ENCODE measurements at places on chromosomes 6 and 20.

DNA sequence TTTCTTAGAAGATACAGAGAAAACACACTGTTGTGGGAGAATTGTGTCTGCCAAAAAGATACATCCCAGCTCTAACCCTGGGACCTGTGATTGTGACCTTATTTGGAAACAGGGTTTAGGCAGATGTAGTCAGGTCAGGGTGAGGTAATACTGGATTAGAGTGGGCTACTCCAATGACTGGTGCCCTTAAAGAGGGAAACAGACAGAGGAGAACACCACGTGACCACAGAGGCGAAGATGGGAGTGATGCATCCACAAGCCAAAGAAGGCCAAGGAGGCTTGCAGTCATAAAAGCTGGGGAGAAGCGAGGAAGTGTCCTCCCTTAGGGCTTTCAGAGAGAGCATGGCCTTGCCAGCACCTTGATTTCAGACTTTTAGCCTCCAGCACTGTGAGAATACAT is 35.6 kb downstream of the SLC52A3 start:
- no peak for DNase-seq

GRCh38 chr20:11181966-11182365 is 508.2 kb upstream of the JAG1 start:
- no peak for DNase-seq

DNA sequence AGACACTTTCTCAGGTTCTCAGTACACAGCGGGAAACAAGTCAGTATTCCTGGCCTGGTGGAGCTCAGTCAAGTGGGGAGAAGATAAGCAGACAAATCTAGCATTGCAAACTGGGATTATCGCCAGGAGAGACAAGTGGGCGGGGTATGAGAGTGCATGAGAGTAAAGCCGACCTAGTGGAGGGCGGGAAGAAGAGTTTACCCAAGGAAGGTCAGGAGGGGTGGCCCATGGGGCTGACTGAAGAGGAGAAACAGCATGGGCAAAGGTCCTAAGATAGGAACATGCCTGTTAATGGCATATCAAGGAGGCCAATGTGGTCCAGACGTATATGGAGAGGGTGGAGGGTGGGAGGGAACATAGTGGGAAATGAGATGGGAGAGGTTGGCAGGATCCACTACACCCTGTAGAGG is 12.4 kb upstream of the CSNK2A1 start:
- no peak for DNase-seq

- DNase-seq: no peak
These were observed 829 bp upstream of the NOTCH4 start for GRCh38 chr6:32224696-32225095.

DNA sequence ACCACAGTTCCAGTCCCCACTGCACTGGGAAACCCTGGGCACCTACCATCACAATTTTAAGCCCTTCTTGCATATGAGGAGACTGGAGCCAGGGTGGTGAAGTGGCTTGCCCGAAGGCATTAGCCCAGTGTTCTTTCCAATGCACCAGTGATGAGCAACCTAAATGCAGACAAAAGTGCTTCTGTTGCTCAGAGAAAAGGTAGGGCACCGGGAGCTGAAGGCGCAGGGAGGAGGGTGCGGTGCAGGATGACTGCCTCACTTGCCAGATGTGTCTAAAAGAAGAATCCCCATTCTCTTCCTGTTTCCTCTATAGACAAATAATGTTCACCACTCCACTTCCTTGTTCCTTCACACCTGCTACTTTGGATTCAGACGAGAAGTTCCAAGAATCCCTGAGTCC is 86.5 kb downstream of the QRSL1 start:
- no peak for DNase-seq

DNA sequence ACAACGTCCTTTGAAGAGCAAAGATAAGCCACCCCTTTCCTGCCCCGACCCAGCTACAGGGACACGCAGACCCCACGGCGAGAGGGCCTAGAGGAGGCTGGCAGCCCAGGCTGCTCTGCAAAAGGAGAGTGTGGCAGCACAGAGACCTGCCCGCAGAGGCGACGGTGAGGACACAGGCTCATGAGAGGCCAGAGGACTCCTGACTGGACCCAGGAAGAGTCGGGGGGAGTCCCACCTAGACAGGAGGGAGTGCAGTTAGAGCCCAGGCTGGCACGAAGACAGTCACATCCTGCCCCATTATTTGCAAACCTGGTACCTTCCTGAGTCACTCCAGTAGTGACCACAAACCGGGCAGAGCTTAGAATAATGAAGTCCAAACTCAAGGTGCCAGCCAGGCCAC is 227.7 kb upstream of the CDH4 start:
- DNase-seq: no peak

GRCh38 chr6:38755207-38755606 is 40.1 kb downstream of the DNAH8 start:
- DNase-seq: no peak

- DNase-seq: no peak
These were observed 11.8 kb downstream of the TCF15 start for GRCh38 chr20:598133-598850.

DNA sequence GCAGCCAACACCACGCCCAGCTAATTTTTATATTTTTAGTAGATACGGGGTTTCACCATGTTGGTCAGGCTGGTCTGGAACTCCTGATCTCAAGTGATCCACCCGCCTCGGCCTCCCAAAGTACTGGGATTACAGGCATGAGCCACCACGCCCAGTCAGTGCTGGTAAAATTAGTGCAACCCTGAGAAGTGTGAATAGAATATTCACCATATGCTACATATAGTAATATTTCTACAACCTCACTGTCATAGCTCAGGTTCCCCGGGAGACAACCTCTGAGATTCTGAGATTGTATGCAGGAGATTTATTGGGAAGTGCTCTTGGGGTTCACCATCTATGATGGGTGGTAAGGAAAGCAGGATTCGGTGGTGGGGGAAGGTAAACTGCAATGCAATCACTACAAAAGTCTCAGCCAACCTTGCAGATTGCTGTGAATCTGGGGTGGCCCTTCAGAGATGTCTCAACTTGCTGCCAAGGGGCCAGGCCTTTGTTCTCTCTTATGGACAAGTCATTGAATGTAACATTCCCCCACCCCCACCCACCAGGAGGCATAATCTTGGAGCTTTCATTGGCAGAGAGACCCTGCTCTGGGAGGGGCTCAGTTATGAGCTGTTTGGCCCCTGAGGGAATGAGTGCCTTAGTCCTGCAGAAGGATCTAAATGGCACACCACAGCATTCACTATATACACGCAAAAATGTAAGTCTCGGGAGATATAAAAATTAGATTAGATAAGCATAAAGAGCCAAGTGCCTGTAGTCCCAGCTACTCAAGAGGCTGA is 34.0 kb upstream of the SEC63 start:
- no peak for DNase-seq

GRCh38 chr6:160030103-160030502 is 61.2 kb downstream of the IGF2R start:
- DNase-seq: no peak

- no peak for DNase-seq
These were observed 17.7 kb upstream of the FOXP4 start for GRCh38 chr6:41528409-41528963.

DNA sequence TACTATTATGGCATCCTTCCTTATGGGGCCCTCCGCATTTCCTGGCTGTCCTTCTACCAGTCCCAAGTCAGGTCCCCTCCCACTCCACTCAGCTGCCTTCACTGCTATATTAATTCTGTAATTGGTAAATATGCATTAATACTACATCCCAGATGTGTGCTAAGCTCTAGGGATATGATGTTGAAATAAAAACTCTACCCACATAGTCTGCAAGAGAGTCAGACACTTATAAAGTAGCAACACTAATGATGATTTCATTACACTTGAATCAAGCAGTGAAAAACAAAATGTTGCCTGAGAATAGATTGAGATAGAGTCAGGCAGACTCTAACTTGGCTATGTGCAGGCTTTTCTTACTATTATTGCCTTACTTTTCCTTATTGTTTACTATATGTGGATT is 62.4 kb downstream of the AIG1 start:
- DNase-seq: no peak

DNA sequence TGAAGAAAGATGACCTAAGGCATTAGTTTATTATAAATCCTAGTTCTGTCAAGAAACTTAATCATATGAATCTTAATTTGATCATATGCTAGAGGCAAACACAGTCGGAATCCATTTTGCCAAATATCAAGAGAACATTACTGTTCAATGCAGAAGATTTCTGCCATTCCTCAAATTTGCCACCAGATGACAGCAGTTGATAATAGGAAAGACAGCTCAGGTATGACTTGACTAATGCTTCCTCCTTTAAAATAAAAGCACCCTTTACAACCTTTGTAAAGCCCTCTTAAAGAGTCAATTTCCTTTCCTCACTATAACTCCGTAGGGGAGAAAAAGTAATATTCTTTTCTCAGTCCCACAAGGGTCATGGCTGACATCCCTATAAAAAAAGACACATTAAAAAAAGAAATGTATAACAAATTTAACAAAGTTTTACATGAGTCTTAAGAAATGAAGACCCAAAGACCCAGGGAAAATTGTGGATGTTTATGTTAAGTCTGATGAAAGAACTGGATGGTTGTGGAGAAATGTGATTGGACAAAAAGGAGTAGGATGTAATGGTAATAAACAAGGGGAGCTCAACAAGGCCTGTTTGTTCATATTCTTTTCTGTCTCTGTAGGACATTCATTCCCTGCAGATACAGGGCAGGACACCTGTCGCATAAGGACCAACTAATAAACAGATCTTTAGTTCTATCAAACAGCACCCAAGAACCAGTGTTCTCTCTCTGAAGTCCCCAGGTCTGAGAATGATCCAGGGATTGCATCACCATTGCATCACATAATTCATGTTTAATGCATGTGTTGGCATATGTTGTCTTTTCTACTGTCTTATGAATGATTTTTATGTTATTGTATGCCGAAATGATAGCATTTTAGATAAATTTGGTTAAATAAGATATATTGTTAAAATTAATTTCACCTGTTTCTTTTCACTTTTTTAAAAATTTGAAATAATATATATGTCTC is 23.0 kb upstream of the IL17A start:
- peak; percentile 3 for DNase-seq

DNA sequence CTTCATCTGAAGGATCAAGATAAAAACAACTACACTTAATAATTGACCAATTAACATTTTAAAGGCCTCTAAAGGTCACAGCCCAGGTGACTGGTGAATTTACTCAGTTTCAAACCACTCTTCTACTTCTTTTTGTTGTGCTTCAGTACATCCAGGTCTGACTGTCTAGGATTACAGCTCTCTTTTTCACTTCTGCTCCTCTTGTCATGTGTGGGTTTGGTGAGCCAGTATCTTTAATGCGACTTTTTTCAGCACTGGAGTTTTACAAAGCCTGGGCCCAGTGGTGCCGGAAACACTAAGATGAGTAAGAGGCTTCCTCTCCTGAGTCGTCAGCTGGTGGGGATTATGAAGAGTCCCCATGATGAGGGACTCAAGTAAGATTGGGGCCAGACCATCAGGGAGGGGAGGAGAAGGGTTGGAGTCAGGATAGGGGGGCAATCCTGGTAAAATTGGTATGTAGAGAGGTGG is 27.0 kb downstream of the HECA start:
- DNase-seq: no peak

DNA sequence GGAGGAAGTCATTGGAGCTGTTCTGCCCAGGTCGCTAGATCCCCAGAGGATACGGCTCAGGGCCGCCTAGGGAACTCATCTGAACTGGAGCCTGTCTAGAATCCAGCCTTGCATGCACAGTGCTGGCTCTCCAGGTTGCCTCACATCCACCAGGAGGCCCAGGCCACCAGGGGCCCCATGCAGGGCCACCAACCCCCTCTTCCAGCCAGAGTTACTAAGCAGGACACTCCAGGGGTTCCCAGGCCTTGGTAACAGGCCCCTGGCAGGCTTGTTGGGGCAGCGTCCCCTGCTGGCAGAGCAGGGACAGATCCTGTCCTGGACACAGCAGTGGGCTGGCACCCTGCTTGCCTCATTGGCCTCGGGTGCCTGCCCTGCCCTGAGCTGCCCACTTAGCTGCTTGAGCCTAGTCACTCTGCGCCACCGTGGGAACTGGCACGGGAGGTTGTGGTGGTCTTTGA is 35.3 kb downstream of the EFCAB8 start:
- DNase-seq: no peak

DNA sequence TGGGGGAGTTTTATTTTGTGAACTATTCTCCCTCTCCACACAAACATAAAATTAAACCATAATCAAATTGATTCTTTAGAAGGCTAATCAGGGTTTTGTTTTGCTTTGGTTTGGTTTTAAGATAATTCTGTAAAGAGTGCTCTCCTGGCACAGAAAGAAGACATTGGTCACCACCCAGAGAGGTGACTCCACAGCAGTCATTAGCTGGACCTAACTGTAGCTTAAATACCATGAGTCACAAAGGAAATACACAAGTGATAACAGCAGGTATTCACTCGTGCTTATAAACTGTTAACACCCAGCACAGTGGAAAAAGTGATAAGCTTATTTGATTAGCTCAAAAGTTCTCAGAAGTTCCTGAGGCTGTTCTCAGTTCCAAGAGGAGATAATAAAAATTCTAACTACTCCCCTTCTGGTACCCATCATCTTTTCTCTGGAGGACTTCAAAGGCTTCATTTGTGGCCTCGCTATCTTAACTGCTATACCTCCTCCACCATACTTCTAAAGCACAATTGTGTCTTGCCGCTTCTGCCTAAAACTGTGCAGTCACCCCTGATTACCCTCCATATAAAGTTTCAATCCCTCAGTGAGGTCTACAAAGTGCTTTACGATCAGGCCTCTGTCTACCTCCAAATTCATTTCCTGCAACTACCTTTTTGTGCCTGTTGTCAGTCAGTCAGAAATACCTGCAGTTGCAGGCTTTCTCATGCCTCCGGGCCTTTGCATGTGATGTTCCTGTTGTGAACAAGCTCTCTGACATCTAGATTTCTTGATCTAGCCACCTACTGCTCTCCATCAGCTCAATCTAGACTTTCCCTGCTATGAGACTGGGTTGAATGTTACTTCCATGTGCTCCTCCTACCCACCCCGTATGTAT is 201.1 kb downstream of the SAMD5 start:
- no peak for DNase-seq

DNA sequence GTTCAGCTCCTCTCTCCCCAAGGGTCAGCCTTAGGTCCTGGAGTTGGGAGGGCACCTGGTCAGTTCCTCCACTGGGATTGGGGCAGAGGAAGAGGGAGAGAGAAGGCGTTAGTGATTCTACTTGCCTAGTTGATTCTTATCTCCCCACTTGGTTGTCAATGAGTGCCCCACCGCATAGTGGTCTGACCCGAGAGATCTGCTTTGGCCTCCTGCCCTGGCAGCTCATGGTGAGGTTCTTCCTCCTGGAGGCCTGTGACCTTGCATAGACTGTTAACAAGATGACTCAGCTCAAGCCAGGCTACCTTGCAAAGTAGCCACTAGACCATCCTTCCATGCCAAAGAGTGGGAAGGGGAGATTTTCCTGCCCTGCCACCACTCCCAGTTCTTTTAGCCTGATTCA is 160.6 kb downstream of the TMEM200A start:
- no peak for DNase-seq
